Cardiac septum (tissue), 1 donor: ENCODE measurements at places on chromosomes 13 and 19. TPM values are rescaled to one million over a fixed set of nuclear protein-coding genes. Genes with fewer than 3 reads are reported as not detected.

PABPC3 gene
- total RNA-seq: not detected

DNA sequence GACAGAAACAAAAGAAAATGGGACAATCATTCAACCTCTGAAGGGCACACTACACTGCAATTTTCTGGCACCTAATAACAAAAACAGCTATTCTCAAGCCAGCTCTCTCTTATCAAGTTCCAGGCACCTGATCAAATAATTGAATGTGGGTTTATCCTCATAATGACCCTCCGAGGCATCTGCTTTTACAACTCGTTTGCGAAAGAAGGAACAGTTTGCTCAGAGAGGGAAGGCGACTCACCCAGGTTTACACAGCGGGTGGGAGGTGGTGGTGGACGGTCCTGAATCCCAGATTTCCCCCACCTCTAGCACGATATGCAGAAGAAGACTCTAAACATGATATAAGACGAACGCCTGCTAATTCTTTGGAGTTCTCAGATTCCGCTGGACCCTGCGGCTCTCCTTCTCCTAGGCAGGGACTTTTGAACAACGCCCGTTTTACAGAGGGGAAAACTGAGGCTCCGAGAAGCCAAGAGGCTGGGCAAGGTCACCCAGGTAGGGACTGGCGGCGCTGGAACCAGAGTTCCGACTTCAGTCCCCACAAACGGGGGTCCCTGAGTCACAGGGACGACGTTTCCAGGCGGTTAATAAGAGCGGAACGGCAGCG, 641 bp downstream of the SGTA start:
- DNase-seq: no peak

TBC1D17 gene
- total RNA-seq: 48.0 TPM

GRCh38 chr19:10390652-10391286, 10.4 kb upstream of the TYK2 start:
- no peak for DNase-seq

GRCh38 chr19:45632468-45633196, 6.6 kb downstream of the EML2 start:
- peak; percentile 87 for DNase-seq

GRCh38 chr13:79393564-79394249, 12.3 kb downstream of the RBM26 start:
- DNase-seq: no peak
